ENCODE measurements at places on chromosomes 4 and X.

GRCh38 chr4:71689822-71690221 is 94.1 kb downstream of the GC start:
- no peak for ATAC-seq

- no peak for ATAC-seq
These were observed 214.5 kb downstream of the KCNIP4 start for GRCh38 chr4:21733894-21734630.

DNA sequence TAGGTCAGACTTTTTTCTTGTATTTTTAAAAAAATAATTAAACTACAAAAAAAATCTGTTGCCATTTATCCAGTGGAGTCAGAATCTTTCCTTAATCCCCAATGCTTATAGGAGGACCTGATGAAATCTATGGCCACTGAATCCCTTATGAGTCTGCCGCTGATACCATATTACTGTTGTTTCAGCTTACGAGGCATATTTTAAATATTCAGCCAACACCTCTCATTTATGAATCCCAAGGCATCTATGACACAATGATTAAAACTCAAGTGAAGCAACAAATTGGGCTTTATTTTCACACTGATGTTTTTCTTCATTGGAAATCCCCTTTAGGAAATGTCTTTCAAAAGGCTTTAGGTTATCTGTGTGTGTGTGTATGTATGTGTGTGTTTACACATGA is 137.8 kb upstream of the PUDP start:
- no peak for ATAC-seq

DNA sequence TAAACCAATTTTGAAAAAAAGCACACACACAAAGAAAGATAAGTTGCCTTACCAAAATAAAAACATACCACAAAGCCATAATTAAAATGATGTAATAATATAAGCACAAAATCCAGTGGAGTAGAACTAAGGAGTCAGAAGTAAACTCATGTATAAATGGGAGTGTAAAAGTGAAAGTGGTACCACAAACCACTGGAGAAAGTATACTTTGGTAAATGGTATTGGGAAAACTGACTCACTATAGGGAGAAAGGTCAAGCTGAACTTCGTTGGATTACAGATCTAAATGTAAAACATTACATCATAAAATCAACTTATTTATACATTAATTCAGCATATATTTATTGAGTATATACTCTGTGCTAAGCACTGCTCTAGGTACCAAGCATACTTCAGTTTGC is 46.3 kb upstream of the HHIP start:
- ATAC-seq, result no peak

DNA sequence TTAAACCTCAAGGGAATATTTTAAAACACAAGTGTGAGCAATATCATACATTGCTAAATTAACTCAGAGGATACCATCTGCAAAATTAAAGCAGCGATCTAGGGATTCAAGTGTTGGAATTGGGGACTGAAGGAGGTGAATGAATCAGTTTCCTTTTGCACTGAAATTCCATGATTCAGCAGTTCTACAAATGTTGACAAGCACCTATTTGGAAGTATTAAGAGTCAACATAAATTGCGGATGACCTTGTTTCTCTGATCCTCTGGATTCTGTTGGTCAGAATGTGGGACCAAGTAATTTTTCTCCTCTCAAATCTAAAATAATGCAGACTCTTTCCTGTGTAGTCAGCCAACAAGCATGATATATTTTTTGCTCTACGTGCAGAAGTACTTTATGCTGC is 78.8 kb downstream of the LDB2 start:
- ATAC-seq, result no peak

- ATAC-seq, result no peak
These were observed 2.7 kb upstream of the FGF5 start for GRCh38 chr4:80263541-80264351.

- no peak for ATAC-seq
These were observed 50.6 kb upstream of the TENM3 start for GRCh38 chr4:182192511-182193181.

DNA sequence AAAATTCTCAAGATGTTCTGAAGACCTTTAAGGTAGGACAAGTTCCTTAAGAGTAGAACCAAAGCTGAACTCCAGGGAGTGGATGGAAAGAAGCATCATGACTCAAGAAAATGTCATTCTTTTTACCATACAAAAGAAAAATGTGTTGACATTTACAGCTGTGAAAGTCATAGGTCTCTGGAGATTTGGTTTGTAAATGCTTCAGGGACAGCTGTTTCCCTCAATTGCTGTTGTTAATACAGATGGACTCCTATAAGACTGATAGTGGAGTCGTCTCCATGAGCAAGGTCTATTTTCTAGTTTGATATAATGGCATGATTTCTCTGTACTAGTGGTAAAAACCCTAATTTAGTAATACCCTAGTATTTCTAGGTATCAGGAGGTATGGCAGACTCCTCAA is 101.7 kb downstream of the PHOX2B start:
- ATAC-seq, result no peak

GRCh38 chr4:26985873-26986272 is 125.2 kb downstream of the STIM2 start:
- ATAC-seq, result peak; percentile 95

GRCh38 chr4:47972181-47972580 is 44.3 kb downstream of the CNGA1 start:
- no peak for ATAC-seq

GRCh38 chr4:186647821-186648220 is 75.8 kb downstream of the FAT1 start:
- no peak for ATAC-seq

DNA sequence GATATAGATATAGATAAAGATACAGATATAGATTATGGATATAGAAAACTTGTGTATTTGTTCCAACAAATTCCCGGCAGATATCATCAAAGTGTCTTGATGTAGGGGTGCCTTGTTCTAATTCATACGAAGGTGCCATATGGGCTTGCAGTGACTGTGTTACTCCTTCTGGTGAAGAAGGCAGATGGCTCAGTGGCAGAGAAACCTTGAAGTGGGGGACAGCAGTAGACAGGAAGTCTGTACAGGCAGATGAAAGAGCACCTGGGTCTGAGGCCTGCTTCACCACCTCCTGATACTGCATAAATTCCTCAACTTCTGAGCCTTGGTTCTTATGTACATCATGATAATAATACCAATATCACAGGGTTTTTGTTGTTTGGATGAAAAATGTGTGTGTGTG is 179.5 kb upstream of the GATB start:
- no peak for ATAC-seq

DNA sequence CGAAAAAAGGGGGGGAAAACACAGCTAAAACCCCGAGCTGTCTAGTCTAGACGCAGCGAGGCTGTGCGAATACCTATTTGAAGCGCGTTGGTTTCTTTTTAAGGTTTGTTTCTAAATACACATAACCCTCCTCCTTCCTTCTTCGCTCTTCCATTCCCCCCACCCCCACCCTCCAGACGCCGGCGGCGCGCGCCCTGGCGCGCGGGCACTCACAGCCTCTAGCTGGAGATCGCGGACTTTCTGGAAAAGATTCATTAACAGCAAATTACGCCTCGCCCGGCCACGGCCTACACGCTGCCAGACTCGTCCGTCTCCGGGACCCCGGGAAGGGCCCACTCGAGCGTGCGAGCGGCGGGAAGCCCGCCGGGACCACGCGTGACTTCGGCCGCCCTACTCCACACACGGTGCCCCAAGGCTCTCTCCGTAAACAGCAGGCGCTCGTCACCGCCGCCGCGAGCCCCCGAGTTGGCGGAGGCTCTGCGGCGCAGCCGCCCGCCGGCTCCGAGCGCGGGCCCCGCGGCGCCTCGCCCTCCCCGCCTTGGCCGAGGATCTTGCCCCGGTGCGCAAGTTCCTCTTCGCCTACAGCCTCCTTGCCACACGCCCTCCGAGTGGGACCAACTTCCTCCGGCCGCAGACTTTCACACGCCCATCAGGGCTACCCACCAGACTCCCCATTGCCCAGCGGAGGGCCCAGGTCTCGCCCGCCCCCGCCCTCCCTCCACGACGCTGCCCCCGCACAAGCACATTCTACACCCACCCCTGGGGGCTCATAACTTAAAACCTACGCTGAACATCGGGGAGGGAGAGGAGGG is 2.0 kb downstream of the BCOR start:
- peak; percentile 10 for ATAC-seq

DNA sequence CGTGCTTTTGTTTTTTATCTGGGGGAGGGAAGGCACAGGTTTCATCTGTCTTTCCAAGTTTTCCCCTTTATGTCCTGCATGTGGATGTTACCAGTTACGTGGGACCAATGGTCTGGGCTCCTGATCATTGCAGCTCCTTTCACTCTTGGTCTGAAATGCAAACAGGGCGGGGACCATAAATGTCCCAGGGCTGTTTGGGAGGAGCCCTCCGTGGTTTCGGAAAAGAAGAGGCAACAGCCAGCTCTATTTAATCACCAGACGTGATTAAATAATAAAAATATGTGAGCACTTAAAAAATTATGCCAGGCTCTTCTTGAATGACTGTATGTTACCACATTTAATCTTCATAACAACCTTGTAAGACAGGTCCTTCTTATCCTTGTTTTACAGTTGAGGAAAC is 30.8 kb upstream of the C1GALT1C1 start:
- ATAC-seq, result no peak

GRCh38 chr4:37241647-37242046 is 2.9 kb upstream of the NWD2 start:
- peak; percentile 23 for ATAC-seq

GRCh38 chr4:4875147-4875546 is 15.7 kb downstream of the MSX1 start:
- ATAC-seq, result no peak

GRCh38 chrX:17634542-17635207 is 102.6 kb upstream of the SCML1 start:
- no peak for ATAC-seq

DNA sequence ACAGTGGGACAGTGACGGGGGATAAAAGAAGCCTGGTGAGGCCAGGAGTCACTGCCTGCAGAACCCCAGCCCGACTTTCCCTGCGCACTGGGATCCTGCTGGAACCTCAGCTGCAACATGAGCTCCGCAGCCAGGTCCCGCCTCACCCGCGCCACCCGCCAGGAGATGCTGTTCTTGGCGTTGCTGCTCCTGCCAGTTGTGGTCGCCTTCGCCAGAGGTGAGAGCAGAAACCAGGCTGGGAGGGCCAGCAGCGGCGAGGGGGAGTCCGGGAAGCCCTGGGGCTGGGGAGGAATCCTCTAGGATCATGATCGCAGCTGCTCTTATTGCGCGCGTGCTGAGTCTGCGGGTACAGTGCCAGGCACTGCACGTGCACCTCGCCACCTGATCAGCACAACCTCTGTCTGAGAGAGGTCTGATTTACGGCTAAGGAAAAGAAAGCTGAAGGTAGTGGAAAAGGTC is at the start of gene PF4V1:
Gene PF4V1, plus strand, starts transcription at position 51 of the 459 bp plus-strand sequence. Its CDS starts 67 bp downstream, at position 118.
- ATAC-seq, result no peak

GRCh38 chr4:12499693-12500092 is 984.4 kb downstream of the RAB28 start:
- ATAC-seq, result no peak

- ATAC-seq, result peak; percentile 93
These were observed 126.3 kb downstream of the AASDH start for GRCh38 chr4:56261027-56261426.

DNA sequence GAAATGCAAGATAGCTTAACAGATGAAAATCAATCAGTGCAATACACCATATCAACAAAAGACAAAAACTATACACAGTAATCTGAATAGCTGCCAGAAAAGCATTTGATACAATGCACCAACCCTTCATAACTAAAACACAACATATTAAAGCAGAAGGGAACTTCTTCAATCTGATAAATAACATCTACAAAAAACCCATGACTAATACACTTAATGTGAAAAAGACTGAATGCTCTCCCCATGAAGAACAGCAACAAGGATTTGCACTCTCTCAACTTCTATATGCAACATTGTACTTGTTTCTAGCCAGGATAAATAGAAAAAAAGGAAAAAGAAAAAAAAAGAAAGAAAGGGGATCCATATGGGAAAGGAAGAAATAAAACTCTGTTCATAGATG is 139.7 kb downstream of the RBM47 start:
- ATAC-seq, result no peak

DNA sequence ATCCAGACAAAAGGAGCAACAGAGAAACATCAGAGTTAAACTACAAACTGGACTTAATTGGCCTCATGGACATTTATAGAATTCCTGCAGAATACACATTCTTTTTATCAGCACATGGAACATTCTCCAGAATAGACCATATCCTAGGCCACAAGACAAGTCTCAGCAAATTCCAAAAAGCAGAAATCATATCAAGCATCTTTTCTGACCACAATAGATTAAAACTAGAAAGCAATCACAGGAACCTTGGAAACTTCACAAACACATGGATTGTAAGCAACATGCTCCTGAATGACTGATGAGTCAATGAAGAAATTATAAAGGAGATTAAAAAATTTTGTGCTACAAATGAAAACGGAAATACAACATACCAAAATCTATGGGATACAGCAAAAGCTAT is 526.7 kb downstream of the PCDH7 start:
- no peak for ATAC-seq

- ATAC-seq, result no peak
These were observed 9.0 kb upstream of the PROM1 start for GRCh38 chr4:16092682-16093319.

DNA sequence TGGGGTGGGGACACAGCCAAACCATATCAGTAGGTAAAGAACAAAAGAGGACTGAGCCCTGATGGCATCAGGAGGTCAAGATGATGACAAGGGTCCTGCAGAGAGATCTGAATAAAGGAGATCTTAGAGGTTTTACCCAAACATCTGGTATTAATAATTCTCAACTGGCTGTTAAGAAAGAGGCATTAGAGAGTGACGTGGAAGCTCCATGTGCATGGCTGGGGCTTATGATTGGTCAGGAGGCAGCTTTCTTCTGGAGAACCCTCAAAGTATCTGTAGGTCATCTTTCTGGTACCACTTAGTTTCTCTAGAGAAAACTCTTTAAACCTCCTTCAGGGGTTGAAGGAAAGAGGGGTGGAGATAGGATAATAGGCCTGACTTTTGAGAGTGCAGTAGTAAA is 18.7 kb downstream of the MGST2 start:
- no peak for ATAC-seq

DNA sequence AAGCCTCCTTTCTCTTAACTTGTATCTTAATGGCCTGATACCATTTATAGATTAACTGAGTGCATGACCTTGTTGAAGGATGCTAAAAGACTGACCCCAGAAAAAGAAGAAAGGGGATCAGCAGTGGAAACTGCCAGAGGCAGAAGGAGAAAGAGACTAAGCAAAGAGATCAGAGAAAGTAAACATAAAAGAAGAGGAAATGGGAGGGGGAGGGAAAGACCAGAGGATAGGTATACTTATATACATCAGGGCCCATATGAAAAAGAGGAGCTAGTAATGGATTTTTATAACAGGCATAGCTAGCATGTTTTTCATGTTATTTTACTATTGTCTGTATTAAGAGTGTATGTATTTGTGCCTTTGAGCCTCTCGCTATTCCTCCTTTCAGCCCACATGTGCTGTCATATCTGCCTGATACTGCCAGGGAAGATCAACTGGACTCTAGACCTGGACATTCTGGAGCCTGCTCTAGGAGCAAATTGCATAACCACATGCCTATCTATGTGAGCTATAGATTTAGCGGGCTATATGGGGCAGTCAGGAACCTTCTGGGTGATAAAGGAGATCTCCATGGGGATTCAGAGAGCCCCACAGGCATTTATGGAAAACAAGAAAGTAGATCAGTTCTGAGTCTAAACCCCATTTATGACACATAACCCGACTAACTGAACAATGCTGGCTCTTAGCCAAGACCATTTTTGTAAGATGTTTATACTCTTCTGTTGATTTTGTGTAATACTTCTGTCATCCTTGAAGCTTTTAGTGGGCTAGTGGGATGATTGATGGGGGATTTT is 13.4 kb upstream of the SNX12 start:
- ATAC-seq, result peak; percentile 39

GRCh38 chr4:39825741-39826231 is 127.8 kb downstream of the UBE2K start:
- no peak for ATAC-seq
